Renal pelvis (tissue), 12 donors: ENCODE measurements at places on chromosomes 3 and 15.

GRCh38 chr15:60374628-60375081 lies 23.1 kb downstream of the ANXA2 start:
- no peak for DNase-seq

GRCh38 chr15:50798684-50799083 lies 33.2 kb upstream of the SPPL2A start:
- no peak for DNase-seq

- no peak for DNase-seq
These were observed 8.7 kb upstream of the CPA3 start for GRCh38 chr3:148856384-148856783.

DNA sequence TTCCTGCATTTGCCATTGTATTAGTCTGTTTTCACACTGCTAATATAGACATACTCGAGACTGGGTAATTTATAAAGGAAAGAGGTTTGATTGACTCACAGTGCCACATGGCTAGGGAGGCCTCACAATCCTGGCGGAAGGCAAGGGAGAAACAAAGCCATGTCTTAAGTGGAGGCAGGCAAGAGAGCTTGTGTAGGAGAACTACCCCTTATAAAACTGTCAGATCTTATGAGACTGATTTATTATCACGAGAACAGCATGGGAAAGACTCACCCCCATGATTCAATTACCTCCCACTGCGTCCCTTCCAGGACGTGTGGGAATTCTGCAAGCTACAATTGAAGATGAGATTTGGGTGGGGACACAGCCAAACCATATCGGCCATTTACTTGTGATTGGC lies 27.8 kb downstream of the YEATS2 start:
- no peak for DNase-seq

GRCh38 chr3:136311968-136312367 lies 61.8 kb downstream of the PCCB start:
- DNase-seq, result no peak

- DNase-seq, result no peak
These were observed 12.0 kb downstream of the AGTR1 start for GRCh38 chr3:148709560-148710253.
